ENCODE measurements at places on chromosomes 11 and 22.

GRCh38 chr11:17188675-17189074 is 19.1 kb downstream of the PIK3C2A start:
- no peak for DNase-seq

DNA sequence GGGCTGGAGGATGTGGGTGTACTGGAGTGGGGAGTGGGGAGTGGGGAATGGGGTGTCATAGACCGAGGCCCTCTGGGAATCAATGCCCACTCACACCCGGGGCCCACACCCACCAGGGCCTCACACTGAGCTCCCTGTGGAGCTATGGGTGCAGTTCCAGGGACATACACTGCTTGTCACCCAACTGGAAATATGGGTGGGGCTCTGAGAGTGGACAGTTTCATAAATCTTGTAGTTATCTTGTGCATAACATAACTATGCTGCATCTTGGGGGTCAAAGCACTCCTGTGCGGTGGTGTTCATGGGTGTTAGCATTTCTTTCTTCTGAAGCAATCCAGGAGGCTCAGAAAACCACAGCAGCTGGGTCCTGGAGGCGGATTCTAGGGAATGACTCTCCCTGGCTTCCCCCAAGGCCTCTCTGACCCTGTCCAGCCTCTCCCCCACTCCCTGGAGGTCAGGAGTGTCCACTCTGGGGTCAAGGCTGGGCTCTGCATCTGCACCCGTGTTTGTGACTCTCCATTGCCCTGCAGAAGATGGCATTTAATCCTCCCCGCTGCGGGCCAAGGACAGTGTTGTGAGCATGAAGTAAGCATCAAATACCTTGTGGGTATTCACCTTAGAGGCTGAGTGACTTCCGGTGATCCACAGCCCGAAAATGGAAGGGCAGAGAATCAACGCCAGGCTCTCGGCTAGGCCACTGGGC is 172.5 kb downstream of the CTTN start:
- no peak for DNase-seq

GRCh38 chr11:70786021-70786665 is 387.8 kb downstream of the CTTN start:
- no peak for DNase-seq

GRCh38 chr22:35478633-35479107 is 62.0 kb upstream of the RASD2 start:
- no peak for DNase-seq

GRCh38 chr11:7484645-7485044 is 661 bp upstream of the OLFML1 start:
- no peak for DNase-seq

GRCh38 chr11:59600234-59600633 is 15.3 kb downstream of the OSBP start:
- DNase-seq, result no peak

GRCh38 chr11:74936087-74936486 is 12.8 kb downstream of the XRRA1 start:
- DNase-seq, result no peak

- DNase-seq, result no peak
These were observed 125.0 kb downstream of the NTM start for GRCh38 chr11:131495423-131495822.

- DNase-seq, result no peak
These were observed 54.9 kb upstream of the HTATIP2 start for GRCh38 chr11:20308601-20309000.

DNA sequence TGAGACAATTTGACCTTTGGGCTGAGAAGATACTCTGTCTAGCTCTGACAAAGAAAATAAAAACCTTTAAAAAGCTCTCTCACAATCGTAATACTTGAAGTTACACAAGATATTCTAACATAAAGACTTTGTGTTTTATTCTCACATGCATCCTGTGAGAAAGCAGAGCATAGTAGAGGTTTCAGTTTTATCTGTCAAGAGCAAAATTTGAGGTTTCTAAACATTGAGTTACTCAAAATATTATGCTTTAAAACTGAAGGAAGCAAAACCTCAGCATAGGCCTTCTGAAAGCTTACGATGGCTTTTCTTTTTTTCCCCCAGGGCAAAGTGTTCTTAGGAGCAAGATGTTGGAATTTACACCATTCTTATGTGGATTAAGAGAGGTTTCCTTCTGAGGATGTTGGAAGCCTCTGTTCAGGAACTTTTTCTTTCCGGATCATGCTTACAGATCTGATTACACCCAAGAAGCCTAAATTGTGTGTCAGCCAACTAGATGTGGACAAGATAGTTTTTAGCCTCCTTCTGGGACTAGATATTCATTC is 15.0 kb upstream of the OR51M1 start:
- no peak for DNase-seq

DNA sequence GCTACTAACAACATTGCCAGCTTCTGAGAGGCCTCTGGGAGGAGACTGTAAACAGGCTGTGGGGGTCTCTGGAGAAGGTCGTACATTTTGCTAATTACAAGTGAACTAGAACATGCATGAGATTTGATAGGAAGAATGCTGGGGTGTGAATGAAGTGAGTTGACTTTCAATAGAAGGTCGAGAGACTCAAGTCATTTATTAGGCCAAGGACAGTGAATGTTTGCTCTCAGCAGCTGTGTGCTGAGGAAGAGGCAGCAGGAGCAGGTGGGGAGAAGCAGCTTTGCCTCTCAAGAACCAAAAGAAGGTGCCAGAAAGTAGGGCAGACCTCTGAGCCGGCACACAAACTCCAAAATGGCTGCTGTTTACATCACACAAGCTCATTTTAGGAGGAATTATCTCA is 91.7 kb downstream of the PIWIL4 start:
- no peak for DNase-seq

- no peak for DNase-seq
These were observed 21.0 kb downstream of the PHLDB1 start for GRCh38 chr11:118628432-118628831.

- DNase-seq, result no peak
These were observed 116.6 kb downstream of the CEP164 start for GRCh38 chr11:117444256-117444655.

DNA sequence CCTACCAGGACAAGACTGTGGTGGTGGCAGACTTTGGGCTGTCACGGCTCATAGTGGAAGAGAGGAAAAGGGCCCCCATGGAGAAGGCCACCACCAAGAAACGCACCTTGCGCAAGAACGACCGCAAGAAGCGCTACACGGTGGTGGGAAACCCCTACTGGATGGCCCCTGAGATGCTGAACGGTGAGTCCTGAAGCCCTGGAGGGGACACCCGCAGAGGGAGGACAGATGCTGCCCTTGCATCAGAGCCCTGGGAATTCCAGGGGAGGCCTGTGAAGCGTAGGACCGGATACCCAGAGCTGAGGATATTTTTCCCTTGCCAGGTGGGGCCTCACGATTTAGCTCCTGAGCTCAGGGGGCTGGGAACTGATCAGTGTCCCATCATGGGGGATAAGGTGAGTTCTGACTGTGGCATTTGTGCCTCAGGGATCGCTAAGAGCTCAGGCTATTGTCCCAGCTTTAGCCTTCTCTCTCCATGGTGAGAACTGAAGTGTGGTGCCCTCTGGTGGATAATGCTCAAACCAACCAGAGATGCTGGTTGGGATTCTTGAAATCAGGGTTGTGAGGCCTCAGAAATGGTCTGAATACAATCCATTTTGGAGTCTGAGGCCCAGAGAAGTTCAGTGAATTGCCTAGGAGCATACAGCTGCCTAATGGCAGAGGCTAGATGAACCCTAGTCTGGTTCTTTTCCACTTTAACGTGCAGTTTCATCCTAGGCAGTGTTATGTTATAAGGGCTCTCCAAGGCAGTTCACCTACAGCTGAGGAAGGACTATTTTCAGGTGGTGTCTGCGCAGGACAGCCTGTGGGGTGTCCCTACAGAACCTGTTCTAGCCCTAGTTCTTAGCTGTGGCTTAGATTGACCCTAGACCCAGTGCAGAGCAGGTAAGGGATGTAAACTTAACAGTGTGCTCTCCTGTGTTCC is 19.5 kb downstream of the PIK3IP1 start:
- no peak for DNase-seq

- no peak for DNase-seq
These were observed 1236.4 kb downstream of the FAM181B start for GRCh38 chr11:81497202-81497804.

DNA sequence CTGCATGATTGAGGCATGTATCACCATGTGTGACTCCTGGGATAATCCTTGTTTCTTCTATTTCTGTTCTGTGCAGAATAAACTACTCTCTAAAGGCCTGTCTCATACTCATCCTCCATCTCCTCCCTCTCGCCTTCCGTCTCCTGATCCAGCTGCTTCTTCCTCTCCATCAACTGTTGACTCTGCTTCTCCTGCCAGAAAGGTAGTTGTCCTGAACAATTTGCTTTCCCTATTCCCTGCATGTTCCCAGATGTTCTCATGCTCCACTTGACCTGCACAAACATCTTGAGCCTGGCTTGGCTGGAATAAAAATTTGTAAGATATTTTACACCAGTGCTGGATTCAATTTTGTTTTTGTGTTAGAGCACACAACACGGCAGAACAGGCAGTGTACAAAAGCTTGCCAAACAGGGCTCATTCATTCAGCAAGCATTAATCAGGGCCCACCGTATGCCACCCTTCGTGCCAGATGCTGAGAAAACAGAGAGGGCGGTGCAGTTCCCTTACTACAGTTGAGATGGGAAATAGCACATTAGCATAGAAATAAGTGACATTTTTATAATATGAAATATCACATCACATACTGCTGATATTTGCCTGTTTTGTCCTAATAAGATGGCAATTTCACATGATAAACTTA is 133.3 kb upstream of the PARVA start:
- no peak for DNase-seq

GRCh38 chr22:29457730-29458129 is 19.3 kb downstream of the RFPL1 start:
- DNase-seq, result no peak
